ENCODE measurements at places on chromosomes 12 and 14. TPM values are rescaled to one million over a fixed set of nuclear protein-coding genes. Genes with fewer than 3 reads are reported as not detected.

The RERG gene
- 0.21 TPM for total RNA-seq

The CFAP251 gene
- total RNA-seq = 2.9 TPM

The DDIT3 gene
- total RNA-seq = 3.4 TPM

The PRR4 gene
- total RNA-seq = 2.7 TPM

The SLC17A8 gene
- total RNA-seq = 0.26 TPM

The FITM1 gene
- total RNA-seq = 0.25 TPM

The TAS2R46 gene
- 0.85 TPM for total RNA-seq

The FOXG1 gene
- total RNA-seq = 0.09 TPM

The CCDC92 gene
- total RNA-seq = 2.0 TPM

The ACVRL1 gene
- total RNA-seq = 0.64 TPM

The CELA1 gene
- total RNA-seq = not detected

The HOXC9 gene
- not detected for total RNA-seq

The ISM2 gene
- 0.80 TPM for total RNA-seq

The TSPAN9 gene
- total RNA-seq = 21.8 TPM

All from WTC11 (cell line).